ENCODE measurements at places on chromosomes 16 and 17.

DNA sequence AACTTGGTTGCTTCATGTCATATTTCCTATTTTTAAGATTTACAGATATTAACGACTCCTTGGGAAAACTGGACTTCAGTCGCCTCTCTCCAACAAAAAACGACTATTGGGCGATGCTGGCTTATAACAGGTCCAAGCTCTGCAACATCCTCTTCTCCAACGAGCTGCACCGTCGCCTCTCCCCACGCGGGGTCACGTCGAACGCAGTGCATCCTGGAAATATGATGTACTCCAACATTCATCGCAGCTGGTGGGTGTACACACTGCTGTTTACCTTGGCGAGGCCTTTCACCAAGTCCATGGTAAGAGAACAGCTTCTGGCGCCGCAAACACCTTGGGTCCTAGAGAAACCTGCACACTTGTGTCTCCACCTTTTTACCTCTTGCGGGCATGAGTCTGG is 333.0 kb downstream of the WWOX start:
- no peak for DNase-seq

DNA sequence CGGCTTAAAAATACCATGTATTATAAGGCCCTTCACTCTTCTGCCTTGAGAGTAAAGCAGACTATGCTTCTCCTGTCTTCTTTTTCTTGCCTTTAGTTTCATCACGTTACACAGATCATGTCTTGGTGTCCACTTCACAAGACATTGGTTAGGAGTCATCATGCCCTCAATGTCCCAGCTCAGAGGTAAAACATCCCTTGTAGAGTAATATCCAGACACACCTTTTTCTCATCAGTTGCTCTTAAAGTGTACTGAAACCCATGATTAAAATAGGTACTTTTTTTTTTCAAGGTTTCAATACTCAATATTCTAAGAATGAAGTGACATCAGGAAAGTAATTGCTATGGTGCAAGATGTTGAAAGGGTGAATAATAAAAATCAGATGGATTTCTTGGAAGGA is 267.8 kb downstream of the PMP22 start:
- no peak for DNase-seq

- DNase-seq = peak; percentile 38
Measured at GRCh38 chr16:10827691-10828341, 9.2 kb upstream of the TVP23A start.

DNA sequence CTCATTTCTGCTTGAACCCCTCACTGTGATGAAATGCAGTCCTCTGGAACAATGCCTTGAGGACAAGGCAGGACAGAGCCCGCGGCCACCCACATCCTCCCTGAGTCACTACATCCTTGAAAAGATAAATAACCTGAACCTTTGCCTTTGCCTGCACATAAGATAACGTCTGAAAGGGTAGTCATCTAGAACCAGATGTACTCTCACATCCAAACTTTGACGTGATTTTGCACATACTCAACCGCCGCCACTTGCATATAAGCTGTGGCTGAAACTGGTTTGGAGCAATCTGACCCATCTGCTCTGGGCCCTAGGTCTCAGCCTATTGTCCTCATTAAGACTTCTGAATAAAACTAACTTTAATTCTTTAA is 252.1 kb downstream of the PHKB start:
- DNase-seq = no peak

DNA sequence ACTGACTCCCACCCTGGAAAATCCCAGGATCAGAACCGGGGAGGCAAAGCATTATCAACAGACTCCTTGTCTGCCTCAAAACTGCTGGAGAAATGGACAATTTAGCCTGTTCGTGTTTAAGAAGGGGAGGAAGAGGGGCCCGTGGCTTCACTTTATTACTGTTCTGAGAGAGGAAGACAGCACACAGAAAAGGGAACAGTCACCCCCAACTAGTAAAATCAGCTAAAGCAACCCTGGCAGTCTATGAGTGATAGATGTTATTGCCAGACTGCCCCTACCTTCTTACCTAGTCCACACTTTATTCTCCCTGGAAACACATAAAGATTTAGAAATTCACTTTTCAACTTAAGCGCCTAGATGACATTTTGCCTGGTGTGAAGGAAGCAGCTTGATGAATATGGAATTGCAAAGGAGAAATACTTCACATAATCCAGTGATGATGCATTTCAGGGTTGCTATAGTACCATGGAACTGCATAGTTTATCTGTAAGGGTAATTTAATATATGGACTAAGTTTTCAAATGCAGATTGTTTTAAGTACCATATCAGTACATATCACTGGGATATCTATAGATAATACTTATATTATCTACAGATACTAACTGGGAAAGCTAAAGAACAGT is 36.9 kb upstream of the TRAP1 start:
- no peak for DNase-seq

DNA sequence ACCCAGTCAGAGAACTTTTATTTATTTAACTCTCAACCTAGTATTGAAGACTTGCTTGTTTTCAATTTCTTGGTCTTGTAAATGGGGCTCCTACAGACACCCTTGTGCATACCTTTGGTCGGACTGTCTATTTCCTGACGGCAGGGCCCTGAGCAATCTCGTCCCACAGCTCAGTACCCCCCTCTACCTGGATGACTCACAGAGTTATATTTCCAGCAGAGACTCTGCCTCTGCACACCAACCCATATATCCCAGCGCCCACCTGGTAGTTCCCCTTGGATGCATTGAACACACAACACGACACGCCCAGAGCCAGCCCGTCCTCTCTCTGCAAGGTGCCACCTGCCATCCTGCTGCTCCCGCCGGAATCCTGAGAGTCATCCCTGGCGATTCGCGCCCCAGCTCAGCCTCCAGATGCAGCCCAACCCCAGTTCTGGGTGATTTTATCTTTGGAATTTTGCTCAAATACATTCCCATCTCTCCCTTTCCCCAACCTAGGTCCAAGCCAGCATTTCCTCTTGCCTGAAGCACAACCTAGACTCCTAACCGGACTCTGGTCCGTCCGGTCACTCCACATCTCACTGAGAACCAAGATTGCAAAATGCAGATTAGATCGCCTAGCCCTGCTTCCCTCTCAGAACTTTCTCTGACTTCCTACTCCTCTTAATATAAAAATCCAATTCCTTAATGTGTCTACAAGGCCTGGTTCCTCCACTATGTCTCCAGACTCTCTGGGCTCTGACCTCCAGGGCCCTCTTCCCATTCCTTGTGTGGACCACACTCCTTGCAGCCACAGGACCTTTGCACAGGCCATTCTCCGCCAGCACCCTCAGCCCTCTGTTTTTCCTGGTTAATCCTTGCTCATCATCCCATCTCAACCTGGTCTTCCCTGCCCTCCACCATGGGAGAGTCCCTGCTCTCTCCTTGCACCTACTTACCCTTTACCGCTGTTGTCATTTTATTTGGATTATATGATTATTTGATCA is 129.2 kb downstream of the SEC14L1 start:
- DNase-seq = no peak

DNA sequence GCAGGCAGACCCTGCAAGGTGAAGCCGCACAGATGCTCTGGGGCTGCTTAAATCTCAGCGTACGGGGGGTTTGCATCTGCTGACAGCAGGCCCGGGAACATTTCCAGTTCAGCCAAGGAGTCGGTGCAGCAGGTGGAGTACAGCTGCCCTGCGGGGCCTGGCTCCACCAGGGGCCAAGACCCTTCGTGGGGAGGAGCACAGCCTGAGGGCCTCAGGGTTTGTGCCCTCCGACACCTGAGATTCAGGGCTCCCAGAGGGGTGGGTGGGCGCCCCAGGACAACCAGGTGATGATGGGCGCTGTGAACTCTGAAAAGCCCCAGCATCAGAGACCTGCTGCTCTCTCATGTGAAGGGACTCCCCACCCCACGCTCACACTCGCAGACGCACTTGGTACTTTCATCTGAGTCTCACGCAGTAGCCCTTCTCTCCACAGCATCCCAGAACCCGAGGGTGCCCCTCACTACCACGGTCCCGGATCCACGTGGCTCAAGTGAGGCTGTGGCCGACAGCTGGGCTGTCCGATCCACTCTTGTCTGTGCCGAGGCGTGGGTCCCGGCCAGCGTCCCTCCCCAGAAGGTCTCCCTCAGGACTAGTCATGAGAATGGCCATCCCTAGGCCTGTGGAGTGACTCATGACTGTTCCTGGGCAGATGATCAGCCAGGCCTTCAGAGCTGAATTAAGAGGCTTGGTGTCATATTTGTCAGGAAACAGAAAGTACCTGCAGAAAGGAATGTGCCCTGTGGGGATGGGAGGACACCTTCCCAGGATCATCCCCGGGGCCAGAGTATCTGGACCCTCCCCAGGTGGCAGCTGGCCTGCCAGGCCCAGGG is 29.6 kb downstream of the ACSF3 start:
- no peak for DNase-seq

DNA sequence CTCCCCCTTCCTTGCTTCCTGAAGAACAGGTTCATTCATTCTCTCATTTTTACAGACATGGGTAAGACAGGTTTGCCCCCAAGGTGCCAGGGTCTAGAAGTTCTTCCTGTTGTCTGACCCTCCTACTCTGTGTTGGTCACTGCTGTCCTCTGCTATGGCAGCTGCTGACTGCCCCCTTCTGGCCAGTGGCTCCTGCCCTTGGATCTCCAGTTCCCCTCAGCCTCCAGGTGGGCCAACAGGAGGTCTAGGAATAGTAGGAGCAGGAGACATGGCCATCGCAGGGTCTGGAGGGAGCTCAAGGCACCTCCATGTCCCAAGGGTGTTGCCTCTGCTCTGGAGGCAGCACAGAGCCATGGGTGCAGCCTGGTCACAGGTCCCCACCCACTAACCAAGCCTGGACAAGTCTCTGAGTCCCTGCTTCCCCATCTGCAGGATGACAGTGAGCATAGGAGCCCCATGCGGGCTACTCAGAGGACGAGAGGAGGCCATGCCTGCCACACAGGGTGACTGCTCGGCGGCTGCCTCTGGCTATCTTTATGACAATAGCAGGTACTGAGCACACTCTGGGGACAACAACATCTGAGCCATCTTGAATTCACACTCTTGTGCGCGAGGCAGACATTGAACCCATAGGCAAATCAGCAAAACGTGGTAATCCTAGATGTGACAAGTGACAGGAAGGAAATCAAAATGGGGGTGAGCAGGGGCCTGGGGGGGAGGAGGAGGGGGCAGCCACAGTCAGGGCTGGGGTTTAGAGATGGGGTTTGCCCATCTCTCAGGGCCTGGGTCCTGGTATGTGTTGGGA is 27.0 kb upstream of the NXPH3 start:
- DNase-seq = no peak
